Breast epithelium (tissue), 4 donors: ENCODE measurements at places on chromosomes 7 and 10. TPM values are rescaled to one million over a fixed set of nuclear protein-coding genes. Genes with fewer than 3 reads are reported as not detected.

Gene SMKR1
- total RNA-seq: not detected

Gene LIPK
- total RNA-seq: not detected

Gene IGFBP1
- total RNA-seq: 0.98 TPM

Gene PCDH15
- total RNA-seq: not detected

Gene ZNF32
- total RNA-seq: 54.4 TPM

Gene SND1
- total RNA-seq: 83.5 TPM

Gene LIPF
- total RNA-seq: not detected

Gene KMT2C
- total RNA-seq: 85.5 TPM

DNA sequence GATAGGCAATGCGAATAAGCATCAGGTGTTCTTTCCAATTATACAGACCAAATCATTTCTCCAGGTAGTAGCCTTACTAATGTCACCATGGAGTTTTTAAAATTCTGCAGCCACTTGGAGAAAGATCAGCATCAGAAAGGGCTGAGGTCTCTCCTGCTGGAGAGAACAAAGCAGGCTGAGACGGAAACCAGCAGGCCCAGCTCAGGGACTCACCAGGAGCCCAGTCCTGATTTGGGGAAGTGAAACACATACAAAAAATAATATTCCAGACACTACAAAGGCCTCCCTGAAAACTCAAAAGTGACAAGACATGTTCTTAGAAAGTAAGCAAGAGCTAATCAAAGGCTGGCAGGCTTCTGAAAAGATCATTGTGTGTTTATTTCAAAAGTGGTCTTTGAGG is 207.1 kb upstream of the GHITM start:
- no peak overlapping the region for H3K27ac ChIP-seq
- H3K36me3 ChIP-seq: no peaks in the 10 kb centered on the region
- H3K27me3 ChIP-seq: no peaks in the 10 kb centered on the region
- H3K4me3 ChIP-seq: no peak overlapping the region

- no peaks in the 10 kb centered on the region for H3K4me1 ChIP-seq
- no peak for DNase-seq
- no peak overlapping the region for H3K4me3 ChIP-seq
- H3K36me3 ChIP-seq: no peaks in the 10 kb centered on the region
These were observed 278.0 kb downstream of the ADRA2A start for GRCh38 chr10:111354859-111355258.

GRCh38 chr10:33395201-33395600 is 60.7 kb upstream of the NRP1 start:
- no peak overlapping the region for H3K27ac ChIP-seq
- no peak for DNase-seq
- no peak overlapping the region for H3K4me3 ChIP-seq
- no peaks in the 10 kb centered on the region for H3K4me1 ChIP-seq
- H3K27me3 ChIP-seq: no peaks in the 10 kb centered on the region
- H3K36me3 ChIP-seq: no peaks in the 10 kb centered on the region

DNA sequence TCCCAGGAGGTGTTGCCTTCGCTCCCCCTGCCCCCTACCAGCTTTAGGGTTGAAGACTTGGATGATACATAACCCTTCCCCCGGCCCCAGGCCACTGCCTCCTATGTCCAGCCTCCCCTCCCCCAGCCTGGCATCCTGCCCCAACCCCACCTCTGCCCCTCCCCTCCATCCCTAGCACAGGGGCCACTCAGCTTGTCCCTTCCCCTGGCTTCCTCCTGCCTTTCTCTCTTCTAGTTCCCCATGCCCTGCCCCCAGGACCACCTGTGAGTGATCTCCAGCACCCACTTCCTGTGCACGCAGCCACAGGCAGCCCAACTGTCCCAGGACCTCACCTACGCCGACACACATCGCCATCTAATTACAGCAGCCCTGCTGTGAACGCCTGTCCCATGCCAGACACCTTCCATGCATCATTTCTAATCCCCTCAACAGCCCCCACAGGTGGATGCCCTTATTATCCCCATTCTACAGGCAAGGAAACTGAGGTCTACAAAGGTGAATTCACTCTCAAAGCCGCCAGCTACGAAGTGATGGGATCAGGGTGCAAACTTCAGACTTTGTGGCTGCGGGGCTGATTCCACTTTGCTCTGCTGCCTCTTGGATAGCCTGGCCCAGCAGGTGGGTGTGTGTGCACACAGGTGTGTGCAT is 82.4 kb upstream of the CHST15 start:
- no peaks in the 10 kb centered on the region for H3K4me1 ChIP-seq
- no peak for DNase-seq
- H3K36me3 ChIP-seq: no peaks in the 10 kb centered on the region
- no peak overlapping the region for H3K4me3 ChIP-seq
- H3K27ac ChIP-seq: no peak overlapping the region
- H3K27me3 ChIP-seq: no peaks in the 10 kb centered on the region

DNA sequence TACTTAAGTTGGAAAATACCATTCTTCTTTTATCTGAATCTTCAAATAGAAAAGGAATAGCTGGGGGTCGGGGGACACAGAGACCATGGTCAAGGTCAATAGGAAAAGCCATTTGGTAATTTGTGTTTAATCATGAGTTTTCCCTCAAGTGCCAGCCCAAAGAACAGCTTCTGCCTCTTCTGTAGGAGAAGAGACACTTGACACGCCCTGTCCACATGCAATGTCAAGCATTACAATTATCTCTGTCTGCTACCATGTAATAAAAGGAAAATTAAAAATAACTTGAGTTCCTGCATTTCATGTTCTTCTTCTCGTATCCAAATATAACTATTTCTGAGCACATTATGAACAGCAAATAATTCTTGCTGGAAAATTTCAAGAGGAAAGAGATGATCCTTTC is 241.7 kb downstream of the IPMK start:
- H3K27me3 ChIP-seq: no peaks in the 10 kb centered on the region
- DNase-seq: no peak
- H3K27ac ChIP-seq: no peak overlapping the region
- no peak overlapping the region for H3K4me3 ChIP-seq
- H3K4me1 ChIP-seq: no peaks in the 10 kb centered on the region

GRCh38 chr10:61558188-61558587 is 104.5 kb upstream of the CABCOCO1 start:
- no peaks in the 10 kb centered on the region for H3K36me3 ChIP-seq
- H3K4me1 ChIP-seq: no peaks in the 10 kb centered on the region
- no peak overlapping the region for H3K4me3 ChIP-seq
- DNase-seq: no peak

DNA sequence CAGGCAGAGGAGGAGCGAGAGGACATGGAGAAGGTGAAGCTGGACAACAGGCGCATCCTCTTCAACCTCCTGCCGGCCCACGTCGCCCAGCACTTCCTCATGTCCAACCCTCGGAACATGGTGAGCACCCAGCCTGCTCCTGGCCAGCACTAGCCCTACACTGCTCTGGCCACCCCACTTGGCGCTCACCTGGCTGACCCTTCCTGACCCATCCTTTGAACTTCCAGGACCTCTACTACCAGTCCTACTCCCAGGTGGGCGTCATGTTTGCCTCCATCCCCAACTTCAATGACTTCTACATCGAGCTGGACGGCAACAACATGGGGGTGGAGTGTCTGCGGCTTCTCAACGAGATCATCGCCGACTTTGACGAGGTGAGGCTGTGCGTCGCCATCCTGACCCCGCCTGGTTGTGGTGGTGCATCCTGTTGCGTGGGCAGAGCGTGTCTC is 129.2 kb downstream of the ADCY1 start:
- H3K4me1 ChIP-seq: no peaks in the 10 kb centered on the region
- H3K36me3 ChIP-seq: no peaks in the 10 kb centered on the region
- no peaks in the 10 kb centered on the region for H3K27me3 ChIP-seq
- H3K4me3 ChIP-seq: no peak overlapping the region
- no peak overlapping the region for H3K27ac ChIP-seq
- no peak for DNase-seq

DNA sequence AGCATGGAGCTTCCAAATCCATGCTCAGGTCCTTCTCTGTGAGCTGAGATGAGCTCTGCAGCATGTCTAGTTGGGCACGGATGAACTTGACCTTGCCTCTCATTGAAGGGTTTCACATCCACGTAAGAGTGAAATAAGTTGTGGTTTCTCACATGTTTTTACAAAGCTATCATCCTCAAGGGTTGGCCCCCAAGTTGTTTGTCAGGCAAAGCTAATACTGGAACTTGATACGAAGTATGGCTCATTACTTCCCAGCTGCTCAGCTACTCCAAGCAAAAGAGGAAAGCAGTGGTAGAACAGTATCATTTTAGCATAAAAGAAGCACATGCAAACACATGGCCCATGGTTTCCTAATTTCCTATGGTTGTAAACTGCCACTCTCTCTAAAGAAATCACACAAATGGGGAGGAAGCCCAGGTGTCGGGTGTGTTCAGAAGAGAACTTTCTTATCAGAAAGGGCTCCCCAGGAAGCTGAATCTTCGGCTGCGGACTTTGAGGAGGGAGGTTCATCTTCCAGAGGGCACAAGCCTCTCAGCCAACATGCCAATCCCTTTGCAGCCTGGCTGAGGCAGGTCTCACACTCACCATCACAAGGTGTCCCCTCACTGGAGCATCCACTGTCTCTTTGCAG is 45.3 kb downstream of the PDLIM1 start:
- no peak for DNase-seq
- H3K4me3 ChIP-seq: no peak overlapping the region
- peaks cover 5% of the 10 kb centered on the region for H3K4me1 ChIP-seq
- no peaks in the 10 kb centered on the region for H3K27me3 ChIP-seq
- no peaks in the 10 kb centered on the region for H3K36me3 ChIP-seq
- no peak overlapping the region for H3K27ac ChIP-seq

- no peaks in the 10 kb centered on the region for H3K27me3 ChIP-seq
- no peak overlapping the region for H3K4me3 ChIP-seq
- H3K27ac ChIP-seq: no peak overlapping the region
- H3K4me1 ChIP-seq: no peaks in the 10 kb centered on the region
- H3K36me3 ChIP-seq: no peaks in the 10 kb centered on the region
These were observed 118.2 kb upstream of the ZNF746 start for GRCh38 chr7:149615690-149616270.

GRCh38 chr7:11655163-11655562 is 176.8 kb downstream of the THSD7A start:
- H3K36me3 ChIP-seq: no peaks in the 10 kb centered on the region
- no peaks in the 10 kb centered on the region for H3K27me3 ChIP-seq
- no peak overlapping the region for H3K4me3 ChIP-seq
- DNase-seq: no peak
- no peaks in the 10 kb centered on the region for H3K4me1 ChIP-seq

GRCh38 chr10:122050311-122050710 is 61.3 kb downstream of the TACC2 start:
- no peak overlapping the region for H3K27ac ChIP-seq
- no peaks in the 10 kb centered on the region for H3K36me3 ChIP-seq
- DNase-seq: no peak
- peaks cover 3% of the 10 kb centered on the region for H3K4me1 ChIP-seq
- no peaks in the 10 kb centered on the region for H3K27me3 ChIP-seq

DNA sequence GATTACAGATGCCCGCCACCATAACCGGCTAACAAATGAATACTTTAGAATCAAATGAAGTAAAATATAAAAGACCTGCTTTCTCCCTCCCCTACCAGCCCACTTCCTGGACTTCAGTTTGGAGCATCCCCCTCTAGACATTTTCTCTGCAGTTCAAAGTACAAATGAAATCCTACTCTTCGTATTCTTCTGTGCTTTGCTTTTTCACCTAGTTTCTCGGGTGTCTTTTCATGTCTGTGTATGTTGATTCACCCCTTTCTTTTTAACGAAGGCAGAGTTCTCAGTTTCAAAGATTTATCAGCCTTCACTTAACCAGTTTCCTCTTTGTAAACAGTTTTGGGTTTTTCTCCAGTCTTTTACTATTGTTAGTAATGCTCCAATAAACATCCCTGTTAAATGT is 145.9 kb upstream of the STK17A start:
- no peaks in the 10 kb centered on the region for H3K36me3 ChIP-seq
- no peak for DNase-seq
- no peaks in the 10 kb centered on the region for H3K4me1 ChIP-seq
- H3K27ac ChIP-seq: no peak overlapping the region

DNA sequence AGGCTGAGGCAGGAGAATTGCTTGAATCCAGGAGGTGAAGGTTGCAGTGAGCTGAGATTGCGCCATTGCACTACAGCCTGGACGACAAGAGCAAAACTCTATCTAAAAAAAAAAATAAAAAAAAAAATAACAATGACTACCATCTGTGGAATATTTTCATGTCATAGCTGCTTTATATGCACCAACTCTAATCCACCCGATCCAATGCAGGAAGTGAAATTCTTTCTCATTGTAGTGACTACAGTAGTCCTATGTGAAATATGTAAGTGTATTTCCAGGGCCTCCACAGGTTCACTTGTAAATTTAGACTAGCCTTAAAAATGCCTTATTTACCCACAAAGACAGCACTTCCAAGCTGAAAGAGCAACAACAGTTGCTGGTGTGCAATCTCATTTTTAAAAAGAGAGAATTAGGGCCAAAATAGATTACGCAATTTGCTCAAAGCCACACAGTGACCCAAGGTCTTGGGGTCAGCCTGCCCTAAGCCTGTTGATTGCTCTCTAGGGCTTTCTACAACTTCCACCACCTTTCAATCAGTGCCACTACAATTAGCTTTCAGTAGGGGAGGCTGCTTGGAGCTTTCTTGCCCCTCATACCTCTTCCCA is 25.8 kb upstream of the EGFR start:
- DNase-seq: no peak
- H3K27ac ChIP-seq: no peak overlapping the region
- no peaks in the 10 kb centered on the region for H3K36me3 ChIP-seq
- H3K27me3 ChIP-seq: no peaks in the 10 kb centered on the region

DNA sequence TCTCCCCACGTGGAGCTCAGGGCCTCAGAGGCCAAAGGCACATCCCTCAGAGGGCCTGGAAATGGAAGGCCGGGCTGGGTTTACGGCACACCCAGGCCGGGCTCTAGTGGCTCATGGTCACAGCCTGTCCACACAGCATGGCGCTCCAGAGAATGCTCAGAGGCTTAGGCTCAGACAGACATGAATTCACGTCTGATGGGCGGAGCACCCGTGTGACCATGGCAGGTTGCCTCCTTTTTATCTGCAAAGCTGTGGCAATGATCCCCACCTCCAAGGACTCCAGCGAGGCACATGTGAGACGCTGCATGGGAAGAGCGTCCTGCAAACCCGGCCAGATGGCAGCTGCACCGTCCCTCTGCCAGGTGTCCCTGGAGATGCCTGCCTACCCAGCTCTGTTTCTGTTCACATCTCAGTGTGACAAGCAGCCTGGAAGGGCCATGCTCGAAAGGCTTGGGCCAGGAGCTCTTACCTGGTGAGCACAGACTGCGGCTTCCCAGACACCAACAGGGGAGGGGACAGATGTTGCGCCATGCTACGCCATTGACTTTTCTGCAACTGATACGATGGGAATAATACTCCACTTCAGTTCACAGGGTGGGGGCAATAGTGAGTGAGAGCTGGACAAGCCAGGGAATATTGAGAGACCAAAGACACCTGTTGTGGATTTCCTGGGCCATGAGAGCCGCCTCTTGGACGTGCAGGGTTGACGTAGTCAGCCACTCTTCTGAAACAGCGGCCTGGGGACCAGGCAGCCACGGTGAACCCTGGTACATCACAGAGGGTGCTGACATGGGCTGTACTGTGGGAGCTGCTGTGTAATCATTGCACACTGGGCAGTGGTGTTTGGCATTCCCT is 34.4 kb upstream of the FAM20C start:
- no peak overlapping the region for H3K27ac ChIP-seq
- no peak for DNase-seq
- H3K36me3 ChIP-seq: no peaks in the 10 kb centered on the region
- H3K4me3 ChIP-seq: no peak overlapping the region
- H3K27me3 ChIP-seq: no peaks in the 10 kb centered on the region
